Right cardiac atrium (tissue), 5 donors: ENCODE measurements at places on chromosomes 13 and 19. TPM values are rescaled to one million over a fixed set of nuclear protein-coding genes. Genes with fewer than 3 reads are reported as not detected.

ZIC2 gene
- polyA plus RNA-seq = not detected

USPL1 gene
- polyA plus RNA-seq = 5.7 TPM

TMEM150B gene
- 0.68 TPM for polyA plus RNA-seq

ZNF430 gene
- polyA plus RNA-seq = 1.4 TPM

LILRB1 gene
- 1.2 TPM for polyA plus RNA-seq

ONECUT3 gene
- polyA plus RNA-seq = not detected

SHISA2 gene
- 0.07 TPM for polyA plus RNA-seq

ZNF154 gene
- polyA plus RNA-seq = 4.5 TPM

PEAK3 gene
- polyA plus RNA-seq = 0.84 TPM
